ENCODE measurements at places on chromosomes 4 and X.
A peak's percentile ranks its signal among the peaks of the same experiment; 100 is the strongest.

DNA sequence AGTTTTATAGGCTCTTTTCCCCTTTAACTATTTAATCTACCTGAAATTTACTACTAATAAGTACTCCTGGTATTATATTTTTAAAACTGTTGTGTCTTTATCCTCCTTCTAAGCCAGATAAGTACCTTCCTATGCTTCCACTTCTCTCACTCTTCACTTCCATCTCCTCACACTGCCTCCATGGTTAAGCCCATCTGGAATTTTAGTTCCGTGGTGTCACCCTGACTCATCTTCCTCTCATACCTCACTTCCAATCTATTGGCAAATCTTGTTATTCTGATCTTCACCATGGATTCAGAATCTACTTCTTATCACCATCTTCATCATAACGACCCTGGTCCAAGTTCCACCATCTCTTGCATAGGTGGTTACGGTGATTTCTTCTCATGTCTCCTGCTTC lies 32.7 kb upstream of the DAPP1 start:
- DNase-seq: no peak

GRCh38 chr4:57499786-57500185 lies 389.6 kb upstream of the IGFBP7 start:
- peak; percentile 97 for DNase-seq

GRCh38 chr4:72107456-72107855 lies 75.7 kb downstream of the NPFFR2 start:
- DNase-seq: peak; percentile 8

DNA sequence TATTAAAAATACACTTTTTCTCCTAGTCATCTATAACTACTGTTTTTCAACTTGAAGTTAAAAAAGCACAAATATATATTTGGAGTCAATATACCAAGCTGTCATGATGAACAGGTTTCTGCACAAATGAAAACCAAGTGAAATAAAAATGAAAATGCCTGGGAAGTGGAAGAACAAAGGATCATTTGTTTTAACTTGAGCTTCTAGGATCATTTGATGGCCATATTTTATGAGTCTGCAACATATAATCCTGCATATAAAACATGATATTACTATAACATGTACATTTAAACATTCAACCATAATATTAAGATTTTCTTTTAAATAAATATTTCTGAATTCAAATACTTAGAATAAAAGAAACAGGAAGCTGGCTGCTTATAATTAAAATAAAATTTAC lies 8.5 kb upstream of the ARHGEF38 start:
- no peak for DNase-seq

- peak; percentile 16 for DNase-seq
These were observed 106.4 kb upstream of the FAM241A start for GRCh38 chr4:112038861-112039260.

GRCh38 chr4:26780539-26780938 lies 80.1 kb upstream of the STIM2 start:
- peak; percentile 94 for DNase-seq

DNA sequence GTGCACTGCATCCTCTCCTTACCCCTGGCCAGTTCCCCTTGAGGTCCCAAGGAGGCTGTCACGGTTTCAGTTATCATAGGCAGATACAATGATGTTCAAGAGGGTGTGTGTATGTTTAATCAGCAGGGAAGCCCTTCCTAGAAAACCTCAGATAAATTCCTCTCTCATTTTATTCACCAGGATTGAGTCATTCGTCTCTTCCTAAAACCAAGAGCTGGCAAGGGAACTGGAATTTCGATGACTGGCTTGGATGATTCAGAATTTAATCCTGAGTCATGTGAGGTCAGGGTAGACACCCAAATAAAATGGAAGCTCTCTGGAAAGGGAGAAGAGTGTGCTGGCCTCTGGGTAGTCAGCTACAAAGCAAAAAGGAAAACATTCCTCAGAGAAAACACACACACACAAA lies 106.2 kb upstream of the RAPGEF2 start:
- peak; percentile 97 for DNase-seq

DNA sequence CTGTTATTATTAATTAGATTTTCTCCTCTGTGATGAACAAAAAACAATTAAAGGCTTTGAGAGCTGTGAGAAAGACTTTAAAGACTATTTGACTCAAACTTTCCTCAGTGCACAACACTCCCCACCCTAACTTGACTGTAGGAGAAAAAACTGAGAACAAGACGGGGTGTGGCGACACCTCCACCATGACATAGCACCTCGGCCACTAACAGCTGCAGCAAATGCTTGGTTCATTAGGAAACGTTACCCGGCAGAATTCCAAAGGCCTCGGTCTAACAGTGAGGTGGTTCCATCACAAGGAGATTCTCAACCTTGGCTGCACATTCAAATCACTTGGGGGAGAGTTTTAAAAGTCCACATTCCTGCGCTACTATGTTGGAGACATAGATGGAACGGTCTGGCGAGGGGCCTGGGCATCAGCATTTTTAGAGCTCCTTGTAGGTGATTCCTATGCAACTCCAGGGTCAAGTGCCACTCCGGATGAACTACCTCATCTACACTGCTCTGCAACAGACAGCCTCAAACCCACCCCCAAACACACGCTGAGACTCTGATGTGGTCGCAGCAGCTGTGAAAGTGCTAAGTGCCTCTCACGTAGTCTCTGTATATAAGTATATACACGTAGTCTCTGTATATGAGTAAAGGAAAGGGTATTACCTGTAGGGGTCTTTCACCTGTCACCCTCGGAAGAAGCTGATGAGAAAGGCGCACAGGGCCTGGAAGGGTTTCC lies 1.0 kb downstream of the FGFBP2 start:
- DNase-seq: no peak

GRCh38 chrX:72478853-72479252 lies 93.8 kb downstream of the HDAC8 start:
- DNase-seq: no peak

DNA sequence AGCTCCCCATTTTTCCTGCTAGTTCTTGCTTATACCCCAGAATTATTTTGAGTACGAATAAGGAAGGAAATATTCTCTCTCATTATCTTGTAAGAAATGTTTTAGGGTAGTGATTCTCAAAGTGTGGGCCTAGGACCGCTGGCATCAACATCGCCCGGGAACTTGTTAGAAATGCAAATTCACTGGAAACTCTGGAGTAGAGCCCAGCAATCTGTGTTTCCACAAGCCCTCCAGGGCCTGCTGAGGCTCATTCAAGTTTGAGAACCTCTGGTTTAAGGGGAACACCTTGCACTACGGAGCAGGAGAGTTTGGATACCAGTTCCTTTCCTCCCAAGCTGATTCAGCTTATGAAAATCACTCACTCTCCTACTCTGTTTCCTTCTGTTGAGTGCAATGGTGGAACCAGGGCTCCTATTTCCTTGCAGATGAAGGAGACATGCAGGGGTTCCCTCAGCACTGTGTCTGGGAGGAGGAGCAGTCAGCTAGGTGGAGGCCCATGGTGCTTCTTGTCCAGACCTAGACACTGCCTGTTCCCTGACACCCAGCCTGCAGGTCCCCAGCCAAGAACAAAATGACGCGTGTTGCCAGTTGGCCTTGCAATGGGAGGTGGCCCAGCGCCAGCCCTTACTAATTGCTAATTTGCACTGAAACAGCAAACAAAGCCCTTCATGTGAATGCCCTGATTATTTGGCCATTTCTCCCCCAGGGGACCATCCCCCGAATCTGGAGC lies 68.5 kb downstream of the CYTL1 start:
- DNase-seq: no peak

- no peak for DNase-seq
These were observed 46.5 kb upstream of the RELL1 start for GRCh38 chr4:37732526-37733186.

- DNase-seq: no peak
These were observed 131.6 kb downstream of the HMX1 start for GRCh38 chr4:8739820-8740665.

DNA sequence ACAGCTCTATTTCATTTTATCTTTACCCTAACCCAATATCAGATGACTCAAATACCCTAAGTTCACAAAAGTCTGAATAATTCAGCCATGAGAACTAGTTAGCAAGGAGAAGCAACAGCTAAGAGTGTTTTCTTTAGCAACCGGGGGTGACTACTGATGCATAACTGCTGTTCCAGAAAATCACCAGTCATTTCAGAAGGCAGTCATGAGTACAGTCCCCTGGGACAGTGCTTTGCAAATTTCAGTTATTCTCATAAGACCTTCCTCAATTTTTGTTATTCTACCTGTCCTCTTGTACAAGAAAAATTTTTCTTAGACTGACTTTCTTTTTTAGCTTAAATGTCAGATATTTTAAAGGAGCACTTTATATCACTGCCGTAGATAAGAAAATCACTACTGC lies 16.4 kb downstream of the BANK1 start:
- DNase-seq: peak; percentile 3

DNA sequence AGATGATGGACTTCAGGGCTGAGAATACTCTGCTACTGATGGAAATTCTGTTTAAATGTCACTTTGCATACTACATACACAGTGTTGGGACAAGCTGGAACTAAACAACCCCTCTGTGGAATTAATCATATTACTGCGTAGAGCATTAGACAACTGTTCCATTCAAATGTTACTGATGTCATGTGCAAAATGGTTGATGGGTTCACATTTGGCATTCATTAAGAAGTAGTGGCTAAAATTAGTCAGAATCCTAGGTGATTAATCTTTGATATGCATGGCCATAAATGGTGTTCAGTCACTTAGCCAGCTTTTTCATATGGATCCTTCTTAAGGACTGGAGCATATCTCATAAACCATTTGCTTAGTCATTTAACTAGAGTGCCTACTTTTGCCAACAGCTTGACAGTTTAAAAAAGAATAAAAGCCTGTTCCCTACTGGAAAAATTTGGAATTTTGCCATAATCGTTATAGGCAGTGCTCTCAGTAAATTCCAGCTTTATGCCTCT lies 105.2 kb downstream of the RNF150 start:
- no peak for DNase-seq

- DNase-seq: no peak
These were observed 671.9 kb downstream of the TRIML1 start for GRCh38 chr4:188811121-188811520.

DNA sequence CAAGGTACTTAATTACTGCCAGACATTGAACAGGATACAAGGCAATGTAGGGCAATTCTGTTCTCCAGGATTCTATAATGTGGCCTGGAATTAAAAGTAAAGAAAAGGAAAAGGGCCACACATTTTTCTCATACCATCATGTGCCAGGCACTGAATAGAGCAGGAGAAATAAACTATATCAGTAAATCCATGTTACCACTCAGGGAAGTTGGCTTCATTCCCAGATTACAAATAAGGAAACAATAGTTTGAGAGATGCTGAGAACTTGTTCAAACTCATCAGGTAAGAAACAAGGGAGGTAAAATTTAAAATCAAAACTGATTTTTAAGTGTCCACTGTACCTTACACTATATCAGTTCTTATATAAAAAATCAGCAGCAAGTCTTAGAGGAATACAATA lies 645.0 kb upstream of the ATOH1 start:
- DNase-seq: peak; percentile 77

- no peak for DNase-seq
These were observed 64.3 kb downstream of the TAPT1 start for GRCh38 chr4:16161851-16162408.

GRCh38 chr4:37956941-37957340 lies 3.3 kb upstream of the PTTG2 start:
- no peak for DNase-seq

GRCh38 chrX:150100261-150100660 lies 162.0 kb upstream of the EOLA2 start:
- no peak for DNase-seq

DNA sequence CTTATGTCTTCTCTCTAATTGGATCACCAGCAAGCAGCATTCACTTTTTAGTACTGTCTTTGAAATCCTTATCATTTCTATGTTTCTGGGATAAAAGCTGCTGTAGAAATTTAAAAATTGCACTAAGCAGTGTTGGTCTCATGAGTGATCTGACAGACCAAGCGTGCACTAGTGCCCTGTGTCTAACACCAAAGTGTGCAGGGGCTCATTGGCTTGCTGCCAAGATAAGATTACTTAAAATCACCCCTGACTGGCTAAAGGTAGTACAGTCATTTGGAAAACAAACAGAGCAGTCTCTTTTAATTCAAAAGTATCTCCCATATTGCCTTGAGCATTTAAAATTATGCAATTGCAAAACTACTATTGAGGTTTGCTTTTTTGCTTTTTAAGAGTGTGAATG lies 304.6 kb downstream of the ARAP2 start:
- no peak for DNase-seq

DNA sequence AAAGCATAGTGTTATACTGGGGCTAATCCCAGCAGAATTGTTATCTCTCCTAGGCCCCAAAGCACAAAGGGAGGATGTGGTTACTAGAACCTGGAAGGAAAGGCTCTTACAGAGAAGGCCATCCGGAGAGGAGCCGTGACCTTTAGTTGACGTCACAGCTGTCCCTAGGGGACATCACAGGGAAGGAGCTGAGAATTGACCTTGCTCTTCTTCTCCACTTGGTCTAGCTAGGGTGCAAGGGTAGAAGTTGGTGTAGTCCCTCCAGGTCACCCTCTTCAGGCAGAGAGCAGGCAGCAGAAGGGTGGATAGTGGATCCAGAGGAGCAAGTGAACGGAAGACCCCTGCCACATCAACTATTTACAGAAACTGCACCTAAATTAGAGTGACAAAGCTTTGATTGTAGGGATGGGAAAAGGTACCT lies 22.8 kb upstream of the FGF2 start:
- no peak for DNase-seq

DNA sequence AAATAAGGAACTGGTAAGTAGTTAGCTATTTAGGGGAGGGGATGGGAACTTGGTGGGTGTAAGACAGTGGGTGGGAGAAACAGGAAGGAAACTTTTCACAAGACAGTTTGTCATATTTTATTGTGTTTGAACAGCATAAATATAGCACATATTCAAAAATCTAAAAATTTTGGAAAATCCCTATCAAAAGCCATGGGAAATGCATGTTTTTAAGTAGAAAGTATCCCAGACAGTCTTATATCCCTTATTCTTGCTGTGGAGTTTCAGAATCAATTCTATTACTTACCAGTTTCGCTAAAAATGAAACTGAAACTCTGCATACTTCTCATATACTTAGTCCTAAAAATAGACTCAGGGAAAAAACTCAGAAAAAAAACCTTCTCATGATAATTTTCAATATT lies 22.3 kb upstream of the RASGEF1B start:
- DNase-seq: no peak

DNA sequence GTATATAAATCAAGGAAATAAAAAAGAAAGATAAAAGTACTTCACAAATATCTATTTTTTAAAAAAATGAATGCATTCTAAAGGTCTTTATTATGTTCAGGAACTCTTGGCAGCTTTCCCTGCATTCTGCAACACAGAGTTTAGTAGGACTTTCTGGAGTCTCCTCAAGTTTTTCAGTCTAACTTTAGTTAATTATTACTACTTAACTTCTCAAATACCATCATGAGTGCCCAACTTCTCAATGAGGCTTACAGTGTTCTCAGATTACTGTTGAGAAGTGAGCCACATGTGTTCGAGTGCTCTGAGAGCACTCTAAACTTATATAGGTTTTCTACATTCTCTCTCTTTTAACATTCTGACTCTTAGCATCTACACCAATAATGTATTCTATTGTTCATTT lies 1852.9 kb upstream of the PCDH10 start:
- no peak for DNase-seq

Data from MCF 10A (cell line).